Right lung (tissue), 10 donors: ENCODE measurements at places on chromosomes 2 and 18. TPM values are rescaled to one million over a fixed set of nuclear protein-coding genes. Genes with fewer than 3 reads are reported as not detected.

The ABHD3 gene
- polyA plus RNA-seq, result 36.2 TPM

- no peak for DNase-seq
Measured at GRCh38 chr2:70440621-70441020, 113.0 kb downstream of the TGFA start.

DNA sequence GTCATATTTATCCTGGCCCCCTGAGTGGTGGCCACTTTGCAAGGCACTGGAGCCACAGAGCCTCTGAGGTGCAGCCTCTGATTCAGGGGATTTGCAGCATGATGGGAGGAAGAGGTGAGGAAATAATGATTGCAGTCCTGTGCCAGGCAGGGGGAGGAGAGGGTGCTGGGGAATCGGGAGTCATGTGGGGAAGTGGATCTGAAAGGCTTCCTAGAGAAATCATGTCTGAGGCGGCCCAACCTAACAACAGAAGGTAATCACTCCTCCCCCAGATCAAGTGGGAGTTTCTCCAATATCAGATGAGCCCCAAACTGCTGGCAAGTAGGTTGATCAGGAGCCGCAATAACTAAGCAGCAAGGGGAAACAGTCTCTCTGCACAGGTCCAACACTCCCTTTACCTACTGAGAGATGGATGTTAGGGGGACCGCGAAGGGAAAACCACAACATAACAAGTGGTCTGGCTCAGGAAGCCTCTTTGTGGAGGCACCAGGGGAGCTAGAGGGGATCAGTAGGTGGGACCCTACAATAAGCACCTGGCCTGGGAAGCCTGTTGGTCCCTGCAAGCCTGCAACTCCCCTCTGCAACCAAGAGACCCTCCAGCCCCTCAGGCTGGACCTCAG, 71.8 kb upstream of the NPAS2 start:
- no peak for DNase-seq

The STEAP3 gene
- polyA plus RNA-seq, result 2.8 TPM

- no peak for DNase-seq
Measured at GRCh38 chr2:119609337-119609736, 65.1 kb downstream of the CFAP221 start.

DNA sequence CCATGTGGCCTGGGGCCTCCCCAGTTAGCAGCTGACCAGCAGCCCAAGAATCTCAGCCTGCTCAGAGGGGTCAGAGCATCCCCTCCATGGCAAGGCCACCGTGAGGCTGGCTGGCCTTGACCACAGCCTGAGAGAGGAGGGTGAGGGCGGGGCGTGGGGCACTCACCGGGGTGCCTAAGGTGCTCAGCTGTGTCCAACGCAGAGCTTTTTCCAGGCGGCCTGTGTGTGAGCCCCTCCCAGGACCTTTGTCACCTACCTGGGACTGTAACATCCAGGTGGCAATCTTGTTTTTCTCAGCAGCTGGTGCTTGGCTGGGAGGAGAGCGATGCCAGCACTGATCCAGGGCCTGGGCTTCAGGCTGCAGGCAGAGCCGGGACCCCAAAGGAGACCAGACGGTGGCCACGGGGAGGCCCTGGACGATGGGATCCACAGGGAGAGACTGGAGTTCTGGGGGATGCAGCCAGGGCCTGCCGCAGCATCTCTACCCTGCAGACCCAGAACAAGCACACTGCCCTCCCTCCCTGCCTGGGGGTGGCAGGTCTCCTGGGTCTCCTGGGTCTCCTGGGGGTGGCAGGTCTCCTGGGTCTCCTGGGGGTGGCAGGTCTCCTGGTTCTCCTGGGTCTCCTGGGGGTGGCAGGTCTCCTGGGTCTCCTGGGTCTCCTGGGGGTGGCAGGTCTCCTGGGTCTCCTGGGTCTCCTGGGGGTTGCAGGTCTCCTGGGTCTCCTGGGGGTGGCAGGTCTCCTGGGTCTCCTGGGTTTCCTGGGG, 12.3 kb downstream of the SNED1 start:
- no peak for DNase-seq

GRCh38 chr18:24721388-24721787, 261.0 kb downstream of the HRH4 start:
- no peak for DNase-seq

GRCh38 chr2:219331560-219332213, 857 bp downstream of the RESP18 start:
- peak; percentile 48 for DNase-seq

- DNase-seq, result no peak
Measured at GRCh38 chr2:46984642-46985476, 69.3 kb upstream of the MCFD2 start.

The XPO1 gene
- polyA plus RNA-seq, result 357 TPM

DNA sequence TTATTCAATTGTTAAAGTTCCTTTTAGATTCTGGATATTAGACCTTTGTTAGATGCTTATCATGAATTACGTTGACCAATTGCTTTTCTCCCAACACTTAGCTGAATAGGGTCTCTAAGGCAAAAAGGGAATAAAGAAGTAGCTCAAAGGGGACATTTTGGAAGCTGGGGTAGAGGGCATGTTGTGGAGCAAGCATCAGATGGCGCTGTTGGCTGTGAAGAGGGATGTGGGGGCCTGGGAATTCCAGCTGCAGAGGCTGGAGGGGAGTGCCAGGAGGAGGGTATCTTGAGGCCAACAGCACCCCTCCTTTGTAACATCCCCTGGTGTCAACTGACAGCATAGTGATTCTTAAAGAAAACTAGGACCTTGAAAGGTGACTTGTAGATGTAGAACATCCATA, 198.2 kb downstream of the ADCYAP1 start:
- DNase-seq, result no peak

GRCh38 chr2:218263817-218264641, 3.2 kb downstream of the GPBAR1 start:
- DNase-seq, result no peak

The INHBB gene
- polyA plus RNA-seq, result 0.12 TPM

The TEKT4 gene
- polyA plus RNA-seq, result 0.16 TPM

The FAM237A gene
- not detected for polyA plus RNA-seq

The KATNAL2 gene
- 7.3 TPM for polyA plus RNA-seq

- DNase-seq, result no peak
Measured at GRCh38 chr2:15813481-15814266, 126.7 kb upstream of the MYCN start.

GRCh38 chr2:159149747-159150146, 136.8 kb downstream of the WDSUB1 start:
- DNase-seq, result no peak

The CNOT9 gene
- polyA plus RNA-seq, result 50.4 TPM

The SPATA3 gene
- polyA plus RNA-seq, result not detected

DNA sequence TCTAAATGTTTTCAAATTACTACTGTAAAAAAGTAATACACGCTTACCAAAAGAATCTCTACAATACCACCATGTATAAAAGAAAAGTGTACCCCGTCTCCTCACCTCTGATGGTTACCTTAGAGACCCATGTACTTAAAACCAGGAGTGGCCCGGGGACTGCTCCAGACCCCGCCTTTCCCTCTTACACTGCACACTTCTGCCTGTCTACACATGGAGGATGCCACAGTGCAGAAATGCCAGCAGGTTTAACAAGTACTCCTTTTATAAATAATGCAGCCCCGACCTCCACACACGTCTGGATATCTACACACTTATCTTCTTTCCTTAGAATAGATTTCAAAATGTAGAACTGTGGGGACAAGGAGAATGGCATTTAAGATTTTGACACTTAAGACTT, 5.3 kb downstream of the HDAC4 start:
- DNase-seq, result no peak

DNA sequence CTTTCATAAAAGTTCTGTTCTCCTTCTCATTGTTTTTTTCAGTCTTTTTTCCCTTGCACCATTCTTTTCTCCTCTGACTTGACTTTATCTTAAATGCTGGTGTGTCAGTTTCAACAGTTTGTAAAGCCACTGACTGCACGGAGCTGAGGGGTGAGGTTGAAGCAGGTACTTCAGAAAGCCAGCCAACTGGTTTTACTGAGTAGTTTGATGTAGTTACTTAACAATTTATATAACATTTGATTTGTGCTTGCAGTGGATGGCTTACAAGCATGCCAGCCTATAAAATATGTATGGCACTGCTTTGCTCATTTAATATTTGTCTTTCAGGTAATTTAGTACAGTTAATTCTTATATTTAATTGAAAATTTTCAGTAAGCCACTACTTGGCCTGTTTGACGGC, 55.4 kb downstream of the FAM171B start:
- peak; percentile 58 for DNase-seq

GRCh38 chr2:160836755-160837154, 323.5 kb upstream of the TANK start:
- DNase-seq, result no peak

DNA sequence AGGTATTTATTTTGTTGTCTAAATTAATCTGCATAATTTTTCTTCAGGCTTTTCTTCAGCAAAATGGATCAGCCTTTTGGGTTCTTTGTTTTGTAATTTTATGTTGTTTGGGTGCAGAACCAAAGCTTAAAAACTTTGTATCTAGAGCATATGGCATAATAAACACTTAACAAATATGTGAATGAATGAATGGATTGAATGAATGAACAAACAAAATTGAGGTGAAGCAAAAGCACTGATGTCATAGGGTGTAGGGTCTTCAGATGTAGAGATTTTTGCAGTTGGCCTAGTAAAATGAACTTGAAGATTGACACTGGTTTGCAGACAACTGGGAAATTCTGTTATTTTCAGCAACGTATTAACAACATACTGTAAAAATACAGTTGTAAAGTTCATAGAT, 17.3 kb downstream of the VAPA start:
- no peak for DNase-seq

- DNase-seq, result no peak
Measured at GRCh38 chr18:61398961-61399705, 65.9 kb downstream of the CDH20 start.

The BABAM2 gene
- 29.0 TPM for polyA plus RNA-seq

DNA sequence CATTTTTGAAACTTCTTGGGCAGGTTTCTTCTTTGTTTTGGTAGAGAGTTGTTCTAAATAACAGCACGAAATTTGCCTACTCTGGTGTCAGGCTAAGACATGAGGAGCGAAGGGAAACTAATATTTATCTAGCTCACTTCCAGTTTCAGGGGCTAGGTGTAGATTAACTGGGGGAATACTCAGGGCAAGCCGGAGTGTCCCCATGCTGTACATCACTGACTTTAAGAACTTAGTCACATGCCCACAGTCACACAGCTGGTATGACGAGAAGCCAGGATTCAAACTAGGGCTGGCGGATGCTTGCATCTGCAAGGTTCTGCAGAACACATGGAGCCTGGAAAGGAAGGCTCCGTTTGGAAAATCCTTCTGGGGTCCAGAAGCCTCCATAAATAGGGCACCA, 133.3 kb downstream of the ALPK2 start:
- no peak for DNase-seq

The NPHP1 gene
- polyA plus RNA-seq, result 13.3 TPM

The CFAP65 gene
- 3.9 TPM for polyA plus RNA-seq

GRCh38 chr2:105328281-105329196, 996 bp downstream of the TGFBRAP1 start:
- no peak for DNase-seq

DNA sequence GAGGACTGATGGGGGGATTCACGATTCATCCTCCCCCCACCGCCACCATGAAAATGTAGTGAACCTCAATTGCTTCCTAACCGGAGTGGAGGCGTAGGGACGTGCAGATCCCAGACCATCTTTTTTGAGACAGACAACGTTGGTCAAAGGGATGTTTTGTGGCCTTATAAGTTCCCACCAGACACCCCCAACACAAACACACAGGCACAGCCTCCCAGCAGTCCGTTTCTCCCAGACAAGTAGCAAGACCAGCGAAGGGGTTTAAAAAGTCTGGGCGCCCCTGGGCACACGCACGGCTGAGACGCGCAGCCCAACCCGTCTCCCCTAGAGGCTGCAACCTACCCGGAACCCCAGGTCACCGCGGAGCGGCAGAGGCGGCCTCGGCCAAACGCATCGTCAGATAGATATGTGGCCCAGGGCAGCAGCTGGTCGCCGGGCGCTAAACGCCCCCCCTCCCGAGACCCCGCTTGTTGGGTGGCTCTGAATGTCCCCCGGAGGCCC, 1.3 kb downstream of the GBX2 start:
- DNase-seq, result no peak
